ENCODE measurements at places on chromosomes 4 and X.
A peak's percentile ranks its signal among the peaks of the same experiment; 100 is the strongest.

DNA sequence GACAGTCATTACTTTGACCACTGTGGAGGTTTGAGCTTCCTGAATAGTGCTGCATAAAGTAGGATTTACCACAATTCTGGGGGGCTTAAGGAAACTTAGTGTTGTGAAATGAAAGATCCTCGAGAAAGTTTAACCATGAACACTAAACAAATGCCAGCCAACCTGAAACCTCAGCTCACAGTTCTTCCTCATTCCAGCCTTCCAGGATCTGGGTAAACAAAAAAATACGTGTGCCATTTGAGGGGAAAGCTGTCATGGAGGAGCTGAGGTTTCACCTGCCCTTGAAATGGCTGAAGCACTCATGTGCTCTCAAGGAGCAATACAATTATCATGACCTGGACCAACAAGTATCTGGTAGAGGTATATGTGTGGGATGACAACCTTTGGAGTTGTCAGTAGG lies 142.7 kb downstream of the NPNT start:
- no peak for DNase-seq

- DNase-seq = no peak
These were observed 67.5 kb downstream of the FBXW7 start for GRCh38 chr4:152468408-152468807.

GRCh38 chr4:77872723-77873445 lies 10.3 kb downstream of the MRPL1 start:
- DNase-seq = no peak

DNA sequence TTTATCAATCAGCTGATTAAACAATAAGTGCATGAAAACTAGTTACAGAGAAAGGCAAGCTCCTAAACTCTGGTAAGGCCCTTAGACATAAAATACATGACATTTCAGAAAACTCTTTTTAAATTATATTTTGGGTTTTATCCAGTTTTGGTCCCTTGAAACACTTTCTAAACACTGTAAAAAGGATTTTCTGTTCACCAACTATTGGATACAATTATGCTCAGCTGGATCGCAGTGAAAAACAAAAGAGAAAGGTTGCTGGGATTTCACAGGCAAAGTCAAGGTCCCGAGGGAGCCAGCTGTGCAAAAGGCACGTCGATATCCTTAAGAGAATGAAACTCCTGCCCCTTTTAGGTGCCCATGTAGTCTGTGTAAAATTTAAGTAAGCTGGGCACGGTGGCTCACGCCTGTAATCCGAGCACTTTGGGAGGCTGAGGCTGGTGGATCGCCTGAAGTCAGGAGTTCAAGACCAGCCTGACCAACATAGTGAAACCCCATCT lies 1018.4 kb upstream of the INTU start:
- no peak for DNase-seq

- peak; percentile 89 for DNase-seq
These were observed at the start of gene GEMIN8 for GRCh38 chrX:14029425-14030173. GEMIN8 (minus strand) TSS chrX:14029892; CDS start chrX:14021478, 8,414 bp downstream.

GRCh38 chrX:29269390-29269789 lies 682.1 kb downstream of the IL1RAPL1 start:
- no peak for DNase-seq

GRCh38 chr4:189600718-189601435 lies 339.8 kb upstream of the FRG1 start:
- DNase-seq = no peak

GRCh38 chr4:98283219-98284189 lies 22.3 kb downstream of the RAP1GDS1 start:
- no peak for DNase-seq

GRCh38 chr4:22233230-22233629 lies 282.6 kb downstream of the ADGRA3 start:
- no peak for DNase-seq

DNA sequence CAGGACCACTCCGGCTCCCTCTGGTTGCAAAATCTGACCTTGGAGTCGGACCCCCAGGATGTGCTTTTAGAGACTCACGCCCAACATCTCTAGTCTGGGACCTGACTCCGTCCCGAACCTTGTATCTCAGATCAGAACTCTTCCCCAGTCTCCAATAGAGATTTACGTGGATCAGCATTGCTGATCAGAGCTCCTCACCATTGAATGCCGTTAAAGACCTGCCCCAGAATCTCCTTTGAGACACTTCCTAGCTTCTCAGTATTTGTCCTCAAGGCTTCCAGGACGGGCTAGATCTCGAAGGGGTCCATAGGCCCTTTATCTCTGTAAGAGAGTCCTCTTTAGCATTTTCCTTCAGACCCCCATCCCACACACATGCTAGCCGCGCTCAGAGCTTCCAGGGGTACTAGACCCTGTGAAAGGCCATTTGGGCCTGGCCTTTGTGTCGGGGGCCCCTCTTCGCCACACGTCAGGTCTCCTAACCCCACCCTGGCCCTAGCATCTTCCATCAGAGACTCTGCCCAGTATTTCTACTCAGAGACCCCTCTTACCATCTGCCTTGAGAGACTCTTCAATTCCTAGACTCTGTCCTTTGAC lies 662 bp downstream of the UBA1 start:
- DNase-seq = no peak

GRCh38 chrX:115372152-115372551 lies 82.6 kb downstream of the LUZP4 start:
- DNase-seq = no peak

GRCh38 chrX:47561659-47562151 lies 700 bp downstream of the ARAF start:
- no peak for DNase-seq

DNA sequence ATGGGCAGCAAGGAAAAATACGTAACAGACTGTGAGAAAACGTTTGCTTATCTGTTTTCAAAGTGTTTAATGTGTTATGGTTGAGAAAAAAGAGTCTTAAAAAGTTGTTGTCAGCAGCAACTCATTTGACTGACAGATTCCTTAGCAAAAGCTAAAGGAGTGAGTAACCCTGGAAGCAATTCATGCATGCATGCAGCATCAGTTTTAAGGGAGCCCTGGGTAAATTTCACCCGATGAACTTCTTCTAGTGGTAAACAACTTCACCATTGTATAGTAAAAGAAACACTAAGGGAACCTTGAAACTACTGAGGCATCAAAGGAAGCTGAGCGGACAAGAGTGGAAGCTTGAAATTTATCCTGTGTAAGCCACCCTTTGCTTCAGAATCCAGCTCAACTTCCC lies 583.2 kb upstream of the INTU start:
- no peak for DNase-seq
